Naive thymus-derived CD8-positive, alpha-beta T cell (primary cell): ENCODE measurements at places on chromosomes 4 and X.

DNA sequence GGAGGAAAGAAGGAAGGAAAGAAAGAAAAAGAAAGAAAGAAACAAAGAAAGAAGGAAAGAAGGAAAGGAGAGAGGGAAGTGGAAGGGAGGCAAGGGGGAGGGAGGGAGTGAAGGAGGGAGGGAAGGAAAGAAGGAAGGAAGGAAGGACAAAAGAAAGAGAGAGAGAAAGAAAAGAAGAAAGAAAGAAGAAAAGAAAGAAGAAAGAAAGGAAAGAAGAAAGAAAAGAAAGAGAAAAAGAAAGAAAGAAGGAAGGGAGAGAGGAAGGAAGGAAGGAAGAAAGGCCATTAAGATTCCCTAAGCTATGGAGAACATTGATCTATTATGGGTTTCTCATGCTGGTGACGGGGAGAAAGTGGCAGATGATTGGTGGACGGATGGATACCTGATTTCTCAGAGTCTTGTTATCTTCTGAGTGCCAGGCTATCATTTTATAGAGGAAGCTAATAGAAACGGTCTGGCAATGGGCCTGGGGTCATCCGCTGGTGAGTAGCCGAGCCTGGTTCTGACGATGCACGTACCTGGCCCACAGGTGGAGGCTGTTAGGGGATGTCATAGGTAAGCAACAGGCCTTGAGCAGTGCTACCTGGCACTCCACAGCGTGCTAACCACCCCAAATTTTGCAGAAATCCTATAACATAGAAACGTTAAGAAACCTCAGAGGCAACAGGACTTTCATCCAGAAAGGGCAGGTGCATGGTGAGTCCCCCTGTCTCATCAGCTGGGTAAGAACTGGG lies 142.9 kb downstream of the SHOX start:
- no peak for DNase-seq

- DNase-seq, result no peak
Observed at GRCh38 chrX:70405003-70405402, 18.1 kb upstream of the GDPD2 start.

- no peak for DNase-seq
Observed at GRCh38 chr4:184259866-184260265, 42.2 kb upstream of the ENPP6 start.

GRCh38 chrX:141443922-141444321 lies 140.6 kb downstream of the SPANXA1 start:
- DNase-seq, result no peak

- DNase-seq, result no peak
Observed at GRCh38 chr4:175071123-175071522, 153.0 kb downstream of the ADAM29 start.

DNA sequence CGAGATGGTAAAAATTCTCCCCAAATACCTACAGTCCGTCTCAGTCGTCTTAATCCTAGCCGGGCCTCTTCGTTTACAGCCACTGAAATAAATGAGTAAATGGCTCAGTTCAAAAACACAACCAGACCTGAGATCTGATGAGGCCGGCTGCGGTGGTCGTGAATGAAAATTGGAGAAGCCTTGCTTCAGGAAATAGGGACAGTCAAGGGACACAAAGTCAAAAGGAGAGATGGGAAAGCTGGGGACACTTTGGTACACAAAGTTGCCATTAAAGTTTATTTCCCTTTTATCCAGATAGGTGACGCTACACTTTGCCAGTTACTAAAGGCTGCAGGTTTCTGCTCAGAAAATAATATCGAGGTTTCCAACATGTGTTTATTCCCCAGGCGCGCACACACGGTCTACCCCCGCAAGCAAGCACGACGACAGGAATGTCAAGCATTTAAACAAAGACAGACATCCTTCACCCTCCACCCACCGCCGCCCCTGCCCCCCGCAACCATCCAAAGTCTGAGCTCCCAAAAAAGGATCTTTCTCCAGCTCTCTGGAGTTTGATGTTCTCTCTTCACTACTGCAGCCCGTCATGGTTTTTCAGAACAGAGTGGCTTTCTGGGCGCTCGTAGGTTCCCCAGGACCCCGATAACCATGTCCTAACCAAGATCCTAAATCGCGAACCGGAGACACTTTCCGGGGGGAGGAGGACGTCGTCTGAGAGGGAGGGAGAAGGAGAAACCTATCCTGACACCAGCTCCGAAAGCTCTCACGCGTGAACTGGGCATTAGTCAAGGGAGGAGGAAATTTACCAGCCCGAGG lies 1.3 kb upstream of the PCDH7 start:
- no peak for DNase-seq
